ENCODE measurements at places on chromosomes 1 and 21.

- no peak for DNase-seq
Observed at GRCh38 chr1:71647513-71648300, 566.9 kb upstream of the ZRANB2 start.

GRCh38 chr1:47555841-47556560 is 118.2 kb downstream of the FOXD2 start:
- no peak for DNase-seq

- DNase-seq = no peak
Observed at GRCh38 chr1:178537382-178538090, 24.6 kb downstream of the TEX35 start.

- DNase-seq = no peak
Observed at GRCh38 chr1:96820107-96820506, 98.5 kb downstream of the PTBP2 start.

GRCh38 chr1:30135698-30136097 is 587.7 kb downstream of the MATN1 start:
- no peak for DNase-seq

DNA sequence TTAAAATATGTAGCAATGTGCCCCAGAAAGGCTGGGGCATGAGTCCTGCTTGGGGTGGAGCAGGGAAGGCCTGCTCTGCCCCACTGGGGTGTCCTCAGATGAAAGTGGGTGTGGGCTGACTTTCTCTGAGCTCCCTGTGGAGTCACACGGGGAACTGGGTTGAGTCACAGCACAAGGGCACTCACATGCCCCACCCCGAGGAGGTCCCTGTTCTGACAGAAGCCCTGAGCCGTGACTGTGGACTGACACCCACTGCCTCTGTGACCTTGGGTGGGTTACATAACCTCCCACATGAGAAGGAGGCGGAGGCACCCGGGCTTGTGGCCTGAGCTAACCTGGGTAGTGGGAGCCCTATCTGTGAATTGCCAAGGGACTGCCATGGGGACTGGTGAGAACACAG is 52.5 kb upstream of the TINAGL1 start:
- no peak for DNase-seq

DNA sequence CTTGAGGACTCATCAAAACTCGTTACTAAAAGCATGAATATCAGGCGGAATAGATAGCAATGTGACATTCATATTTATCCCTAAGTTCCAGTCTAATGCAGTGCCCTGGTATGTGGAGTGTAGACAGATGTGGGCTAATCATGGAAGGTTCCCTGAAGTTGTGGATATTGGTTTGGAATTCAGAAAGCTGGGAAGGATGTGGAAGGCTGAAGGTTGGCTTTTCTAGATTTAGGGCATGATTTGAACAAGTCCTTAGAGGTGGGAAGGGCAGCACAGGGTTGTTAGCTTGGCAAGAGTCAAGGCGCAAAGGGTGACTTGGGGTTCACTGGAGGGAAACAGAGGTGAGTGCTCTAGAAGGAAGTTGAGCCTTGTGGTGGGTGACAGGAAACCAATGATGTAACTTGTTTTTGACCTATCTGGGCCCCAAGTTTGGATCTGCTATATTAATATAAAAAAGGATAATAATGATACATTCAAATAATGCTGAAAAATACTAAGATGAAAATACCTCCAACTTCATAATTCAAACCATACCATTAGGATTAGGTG is 21.9 kb downstream of the LGALS8 start:
- DNase-seq = no peak

DNA sequence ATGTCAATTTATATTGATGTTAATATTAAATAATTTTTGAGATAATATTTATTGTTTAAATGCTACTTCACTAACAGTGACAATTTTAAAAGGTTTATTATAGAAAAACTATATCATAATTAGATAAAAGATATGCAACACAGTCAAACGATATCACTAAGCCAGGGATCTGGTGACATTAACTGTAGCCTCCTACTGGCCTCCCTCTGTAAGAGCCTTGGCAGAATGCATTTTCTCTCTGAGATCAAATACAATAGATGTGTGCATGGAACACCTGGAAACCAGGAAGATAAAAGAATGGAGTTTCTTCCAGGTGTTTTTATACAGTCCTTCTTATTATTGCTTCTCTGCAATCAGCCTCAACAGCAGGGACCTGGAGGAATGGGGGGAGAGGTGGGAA is 1762.1 kb downstream of the BRINP3 start:
- DNase-seq = no peak

DNA sequence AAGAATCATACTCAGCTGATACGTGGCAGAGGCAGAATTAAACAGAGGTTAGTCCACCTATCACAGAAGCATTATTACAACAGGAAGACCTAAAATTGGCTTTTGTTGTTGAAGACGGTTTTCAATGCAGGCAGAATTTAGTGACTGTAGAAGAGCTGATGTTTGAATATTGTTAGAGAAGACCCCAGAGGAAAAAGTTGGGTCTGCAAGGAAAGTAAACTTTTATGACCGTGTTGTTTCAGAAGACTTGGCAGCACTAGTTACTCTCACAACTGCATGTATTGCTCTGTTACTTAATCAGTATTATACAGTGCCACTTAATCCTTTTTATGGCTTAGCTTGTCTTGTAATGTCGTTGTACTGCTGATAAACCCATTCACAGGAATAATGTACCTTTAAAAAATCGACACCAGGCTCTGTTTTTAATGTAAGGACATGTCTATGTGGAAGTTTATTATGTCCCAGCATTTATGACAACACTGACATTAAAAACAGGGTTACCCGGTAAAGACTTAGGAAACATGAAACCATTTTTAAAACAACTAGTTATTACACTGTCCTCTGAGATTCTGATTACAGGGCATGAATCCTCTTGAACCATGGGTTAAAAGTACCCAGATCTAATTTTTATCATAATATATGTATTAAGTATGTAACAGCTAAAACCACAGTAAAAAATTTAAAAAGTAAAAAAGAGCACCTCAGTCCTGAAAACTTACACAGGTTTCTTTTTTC is 235.4 kb downstream of the TTLL7 start:
- DNase-seq = no peak

DNA sequence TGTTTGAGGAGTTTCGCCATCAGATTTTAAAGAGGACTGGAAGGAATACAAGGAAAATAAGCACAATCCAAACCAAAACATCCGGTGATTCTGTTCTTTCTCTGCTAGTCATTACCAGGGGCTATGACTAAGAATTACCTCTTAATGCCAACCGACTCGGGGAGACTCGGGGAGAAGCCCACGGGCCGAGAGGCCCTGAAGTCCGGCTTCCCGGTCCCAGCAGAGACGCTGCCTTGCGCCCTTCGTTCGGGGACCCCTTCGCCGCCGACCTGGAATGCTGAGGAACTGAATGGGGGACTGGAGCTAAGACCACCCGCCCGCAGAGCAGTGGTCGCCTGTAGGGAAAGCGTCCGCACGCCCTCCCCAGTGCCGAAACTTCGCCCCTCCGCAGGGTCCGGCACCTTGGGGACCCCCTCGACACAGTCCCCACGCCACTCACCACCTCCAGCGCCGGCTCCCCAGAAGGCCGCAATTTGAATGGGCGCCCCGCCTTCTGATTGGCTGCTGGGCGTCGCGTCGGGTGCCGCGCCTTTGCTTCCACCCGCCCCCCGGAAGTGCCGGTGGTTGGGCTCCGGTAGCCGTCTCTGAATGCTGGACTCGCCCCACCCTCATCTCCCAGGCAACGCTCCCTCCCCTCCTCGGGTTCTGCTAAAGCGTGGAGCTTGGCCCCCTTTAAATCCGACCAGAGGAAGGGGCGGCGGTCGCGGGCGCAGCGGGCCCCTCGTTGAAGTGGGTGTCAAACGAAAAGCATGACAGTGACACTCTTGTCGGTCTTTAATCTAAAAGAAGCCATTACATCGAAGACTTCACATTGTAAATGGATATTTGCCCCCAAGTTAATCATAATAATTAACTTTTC is at the start of gene KIF14:
Gene KIF14, minus strand, starts transcription at position 479 of the 859 bp plus-strand sequence. CDS start 2,028 bp downstream, outside the sequence.
- DNase-seq = peak; percentile 89

DNA sequence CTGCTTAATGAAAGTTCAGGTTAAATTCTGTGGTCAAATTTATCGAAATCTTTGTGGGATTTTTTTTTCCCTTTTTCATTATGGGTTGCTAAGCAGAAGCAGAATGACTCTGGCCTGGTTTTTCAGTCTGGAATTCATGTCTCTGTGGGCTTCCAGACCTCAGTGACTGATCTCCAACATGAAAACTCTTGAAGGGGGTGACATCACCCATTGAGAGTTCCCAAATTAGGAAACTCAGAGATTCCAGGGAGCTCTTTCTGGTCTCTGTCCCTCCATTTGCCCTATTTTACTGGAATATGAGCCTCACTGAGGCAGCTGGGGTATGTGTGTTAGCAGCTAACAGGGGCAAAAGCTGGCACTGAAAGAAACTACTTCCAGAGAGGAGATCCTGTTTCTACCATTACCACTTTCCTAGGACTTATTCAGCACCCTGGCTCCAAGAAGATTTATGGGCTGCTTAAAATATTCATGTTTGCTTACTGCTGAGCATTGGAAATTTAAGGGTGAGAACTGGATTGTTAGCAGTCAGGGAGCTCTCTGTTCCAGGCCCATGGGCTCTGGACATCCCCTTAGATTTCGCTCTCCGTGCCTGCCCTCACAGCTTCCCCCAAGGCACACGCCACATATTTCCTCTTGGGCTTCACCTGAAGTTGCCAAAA is 203.4 kb upstream of the SPAG17 start:
- DNase-seq = no peak

DNA sequence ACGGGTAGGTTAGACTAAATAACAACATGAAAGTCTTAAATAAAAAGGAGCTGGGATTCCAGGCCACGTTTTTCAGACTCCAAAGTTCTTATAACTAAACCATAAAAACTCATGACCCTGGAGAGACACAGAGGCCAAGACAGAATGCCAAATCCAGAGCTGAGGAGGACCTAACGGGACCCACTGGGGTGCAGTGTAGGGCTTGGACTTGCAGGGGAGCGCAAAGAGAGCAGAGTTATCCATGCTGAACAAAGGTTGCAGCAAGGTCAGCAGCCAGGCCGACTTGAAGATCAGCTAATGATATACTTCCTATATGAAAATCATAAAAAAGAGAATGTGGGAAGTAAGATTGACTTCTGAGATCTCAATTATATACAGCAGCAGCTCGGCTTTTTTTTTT is 237.1 kb downstream of the TM2D1 start:
- no peak for DNase-seq

GRCh38 chr1:6623269-6623965 is 1.3 kb upstream of the THAP3 start:
- DNase-seq = no peak

DNA sequence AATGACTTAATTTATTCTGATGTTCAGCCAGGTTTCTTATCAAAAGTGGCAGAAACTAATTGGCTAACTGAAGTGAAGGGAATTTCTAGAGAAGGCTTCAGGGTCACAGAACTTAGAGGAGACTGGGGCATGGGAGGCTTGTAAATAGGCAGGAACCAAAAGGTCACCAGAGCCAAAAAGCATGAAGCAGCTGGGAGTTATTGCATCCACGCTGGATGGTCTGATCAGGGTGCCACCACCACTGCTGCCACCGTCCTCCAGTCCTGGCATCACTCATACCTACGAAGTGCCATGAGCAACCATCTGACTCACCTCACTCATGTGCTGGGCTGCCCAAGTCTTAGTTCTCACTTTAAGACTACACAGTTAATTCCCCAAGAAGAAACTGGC is 82.5 kb upstream of the DPH5 start:
- DNase-seq = no peak

DNA sequence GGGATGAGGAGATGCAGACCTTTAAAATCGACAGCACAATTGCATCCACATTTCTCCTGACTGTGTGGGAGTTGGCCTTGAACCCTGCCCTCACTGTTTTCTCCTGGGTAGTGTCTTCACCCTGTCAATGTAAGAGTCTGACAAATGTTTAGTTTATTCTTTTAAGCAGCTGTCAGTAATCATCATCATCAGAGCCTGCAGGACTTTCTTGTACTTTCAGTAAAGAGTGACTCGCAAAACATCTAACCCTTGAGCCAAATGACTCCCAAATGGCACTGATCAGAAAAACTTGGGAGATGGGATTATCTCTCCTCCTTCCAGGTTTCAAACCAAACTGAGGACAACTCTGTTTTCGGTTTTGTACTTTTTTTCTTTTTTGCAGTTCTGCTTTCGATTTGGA is 460.2 kb downstream of the KIF26B start:
- DNase-seq = no peak

DNA sequence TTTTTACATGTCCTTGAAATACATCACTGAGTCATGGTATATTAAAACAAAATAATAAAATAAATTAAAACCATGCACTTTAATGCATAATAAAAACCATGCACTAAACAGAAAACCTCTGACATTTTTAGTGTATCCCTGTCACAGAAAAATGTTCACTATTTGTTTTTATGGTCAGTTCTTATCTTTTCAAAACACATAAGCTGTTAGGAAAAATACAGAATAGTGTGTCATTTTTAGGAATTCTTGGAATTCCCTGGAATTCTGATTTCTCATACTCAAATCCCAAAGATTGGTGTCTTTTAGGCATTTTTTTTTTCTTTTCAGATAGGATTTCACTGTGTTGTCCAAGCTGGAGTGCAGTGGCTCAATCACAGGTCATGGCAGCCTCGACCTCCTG is 25.1 kb upstream of the TINAGL1 start:
- no peak for DNase-seq

- DNase-seq = no peak
Observed at GRCh38 chr1:207886227-207886626, 24.7 kb downstream of the CD34 start.
